ENCODE measurements at places on chromosomes 1 and 21.

DNA sequence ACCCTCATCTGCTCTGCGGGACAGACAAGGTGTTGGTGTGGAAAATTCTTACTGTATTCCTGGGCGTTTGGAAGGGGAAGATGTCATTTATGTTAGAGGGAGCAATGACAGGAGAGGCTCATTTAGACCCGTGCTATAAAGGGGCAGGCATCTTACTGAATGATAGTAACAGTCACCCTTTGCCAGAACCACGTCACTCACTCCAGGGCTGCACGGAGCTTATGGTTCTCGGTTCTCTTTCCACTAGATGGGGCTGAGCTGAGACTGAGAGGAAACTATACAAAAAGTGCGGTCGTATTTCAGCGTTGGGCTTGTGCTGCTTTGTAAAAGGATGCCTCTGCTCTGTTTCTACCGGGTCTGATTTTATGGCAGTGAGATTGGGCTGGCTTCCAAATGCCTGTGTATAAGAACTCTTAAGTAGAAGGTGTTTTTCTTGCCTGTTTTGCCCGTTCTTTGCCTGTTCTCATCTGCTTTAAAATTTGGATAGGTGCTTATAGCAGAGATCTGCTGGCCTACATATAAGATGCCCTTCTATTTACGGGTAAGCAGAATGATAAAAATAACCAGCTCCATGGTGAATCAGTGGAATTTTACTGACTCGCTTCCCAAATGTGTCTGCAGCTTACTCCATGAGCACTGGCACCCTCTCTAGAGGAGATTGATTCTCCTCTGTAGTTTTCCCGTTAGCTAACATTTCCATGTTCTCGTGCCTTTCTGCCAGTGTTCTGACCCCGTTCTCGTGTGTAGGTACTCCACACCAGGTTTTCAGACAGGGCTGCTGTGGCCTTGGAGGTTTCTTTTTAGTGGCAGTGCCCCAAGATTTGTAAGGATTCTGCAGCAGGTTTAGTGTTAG, 55.9 kb downstream of the MRPS6 start:
- DNase-seq: no peak

DNA sequence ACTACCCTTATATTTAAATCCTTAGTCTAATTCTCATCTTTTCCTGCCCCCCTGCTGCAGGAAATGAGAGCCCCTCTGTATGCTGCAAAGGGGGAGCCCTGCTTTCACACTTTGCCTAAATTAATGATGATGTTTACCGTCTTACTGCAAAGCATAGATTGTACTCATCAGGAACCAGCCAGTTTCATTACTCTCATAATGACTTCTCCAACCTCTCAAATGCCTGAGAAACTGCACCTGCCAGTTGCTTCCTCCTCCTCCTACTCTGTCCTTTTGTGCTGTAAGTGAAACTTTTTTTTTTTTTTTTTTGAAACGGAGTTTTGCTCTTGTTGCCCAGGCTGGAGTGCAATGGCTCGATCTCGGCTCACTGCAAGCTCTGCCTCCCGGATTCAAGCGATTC, 101.7 kb downstream of the ADSS2 start:
- peak; percentile 48 for DNase-seq

DNA sequence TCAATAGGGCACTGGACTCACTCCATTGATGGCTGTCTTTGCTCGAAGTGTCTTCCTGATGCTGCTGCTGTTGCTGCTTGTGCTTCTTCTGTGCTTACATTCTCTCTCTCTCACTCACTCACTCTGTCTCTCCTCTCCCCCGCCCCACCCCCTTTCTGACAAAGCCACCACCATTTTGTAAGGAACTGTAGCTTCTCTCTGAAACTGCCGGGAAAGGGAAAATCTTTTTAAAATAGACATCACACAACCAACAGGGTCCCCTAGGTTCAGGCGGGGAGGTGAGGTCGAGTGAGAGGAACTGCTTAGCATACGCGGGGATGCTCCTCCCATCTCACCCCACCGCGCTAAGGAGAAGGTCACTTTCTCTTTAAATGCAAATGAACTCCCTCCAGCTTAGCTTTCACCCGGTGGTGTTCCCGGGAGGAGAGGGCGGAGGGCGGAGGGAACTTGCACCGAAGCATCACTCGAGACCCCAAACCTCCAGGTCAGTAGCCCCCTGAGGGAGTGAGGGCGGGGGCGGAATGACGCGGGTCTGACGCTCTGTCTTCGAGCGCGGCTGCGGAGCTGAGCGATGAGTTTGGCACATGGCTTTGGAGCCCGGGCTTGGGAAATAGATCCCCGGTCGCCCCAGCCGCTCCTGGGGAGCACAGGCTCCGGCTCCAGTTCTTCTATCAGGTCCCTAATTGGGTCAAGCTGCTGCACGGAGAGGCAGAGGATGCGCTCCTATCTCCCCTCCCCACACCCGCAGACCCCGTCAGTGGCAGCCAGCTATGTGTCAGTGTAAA, at the start of gene CCDC28B:
Gene CCDC28B (plus strand): TSS at position 370 of the 785 bp plus-strand sequence. CDS start 1,341 bp downstream, outside the sequence.
- peak; percentile 78 for DNase-seq

GRCh38 chr1:53465023-53465957, 6.1 kb downstream of the DMRTB1 start:
- no peak for DNase-seq

DNA sequence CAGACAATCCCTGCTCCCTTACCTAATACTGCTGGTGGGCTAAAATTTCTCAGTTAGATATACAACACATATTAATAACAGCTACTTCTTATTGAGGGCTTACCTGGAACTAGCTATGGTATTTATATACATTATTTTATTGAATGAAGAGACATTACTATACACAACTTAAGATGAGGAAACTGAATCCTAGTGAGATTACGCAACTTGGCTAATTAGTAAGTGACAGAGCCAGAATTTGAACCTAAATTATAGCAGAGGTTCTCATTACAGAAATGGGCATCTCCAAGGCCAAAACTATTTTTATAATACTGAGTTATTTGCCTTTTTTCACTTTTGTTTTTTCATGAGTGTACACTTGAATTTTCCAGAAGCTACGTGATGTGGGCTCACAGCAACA, 44.5 kb upstream of the SMYD2 start:
- no peak for DNase-seq
